Panc1 (cell line): ENCODE measurements at places on chromosomes 7 and 10.
A peak's percentile ranks its signal among the peaks of the same experiment; 100 is the strongest.

DNA sequence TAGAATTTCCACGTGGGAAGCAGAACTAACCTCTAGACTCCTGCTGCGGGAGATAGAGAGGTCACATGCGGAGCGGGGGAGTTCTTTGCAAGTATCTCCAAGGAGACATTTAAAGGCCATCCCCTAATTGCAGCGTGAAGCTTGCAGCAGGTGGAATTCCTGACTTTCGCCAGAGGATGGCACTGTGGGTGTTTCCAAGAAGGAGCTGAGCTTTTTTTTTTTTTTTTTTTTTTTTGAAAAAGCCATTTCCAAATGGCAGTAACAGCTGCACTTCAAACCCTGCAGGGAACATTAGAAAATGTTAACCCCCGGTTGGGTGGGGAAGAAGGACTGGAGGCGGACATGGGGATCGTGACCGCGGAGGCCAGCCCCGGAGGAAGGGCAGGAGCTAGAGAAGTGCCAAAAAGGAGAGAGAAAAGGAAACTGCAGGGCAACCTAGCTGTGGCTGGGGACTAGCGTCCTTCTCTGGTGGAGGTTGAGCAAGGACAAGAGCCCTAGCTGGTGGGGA is 487.7 kb downstream of the TYW1 start:
- peak; percentile 28 for DNase-seq

DNA sequence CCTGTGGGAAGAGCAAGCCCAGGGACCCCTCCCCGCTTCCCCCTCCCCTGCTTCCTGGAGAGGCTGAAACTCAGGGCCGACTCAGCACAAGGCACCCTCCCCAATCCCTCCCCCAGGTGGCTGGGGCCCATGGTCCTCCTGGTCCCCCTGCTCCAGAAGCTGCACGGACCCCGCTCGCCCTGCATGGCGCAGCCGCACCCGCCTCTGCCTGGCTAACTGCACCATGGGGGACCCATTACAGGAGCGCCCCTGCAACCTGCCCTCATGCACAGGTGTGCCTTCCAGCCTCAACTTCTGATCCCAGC is 19.7 kb upstream of the ZNF862 start:
- no peak for DNase-seq

GRCh38 chr10:11163780-11164550 is 146.3 kb downstream of the CELF2 start:
- no peak for DNase-seq

GRCh38 chr7:46990761-46991160 is 591.1 kb downstream of the TNS3 start:
- no peak for DNase-seq
